ENCODE measurements at places on chromosomes 3 and 15. TPM values are rescaled to one million over a fixed set of nuclear protein-coding genes. Genes with fewer than 3 reads are reported as not detected.

- DNase-seq: no peak
Observed at GRCh38 chr3:45618081-45618509, 23.5 kb downstream of the LIMD1 start.

Gene LRRC31
- total RNA-seq: 0.12 TPM

- DNase-seq: no peak
Observed at GRCh38 chr15:62607643-62608042, 434.9 kb upstream of the TPM1 start.

DNA sequence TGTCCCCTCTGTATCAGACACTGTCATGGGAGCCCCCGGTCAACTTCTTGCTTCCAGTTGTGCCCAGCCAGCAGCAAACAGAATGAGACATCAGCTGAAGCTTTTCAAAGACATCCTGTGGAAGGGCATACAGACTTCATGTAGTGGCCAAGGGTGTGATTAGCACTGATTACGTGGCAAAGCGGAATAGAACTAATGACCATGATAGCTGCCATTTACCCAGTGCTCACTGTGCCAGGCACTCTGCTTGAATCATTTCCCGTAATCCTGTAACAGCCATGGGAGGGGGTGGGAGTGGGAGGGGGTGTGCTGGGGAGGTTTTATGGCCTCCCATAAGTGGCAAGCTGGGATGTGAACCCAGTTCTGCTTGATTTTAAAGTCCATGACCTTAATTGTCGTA is 29.5 kb downstream of the LPP start:
- no peak for DNase-seq

Measured in heart left ventricle (tissue), 16 donors.